D721Med (cell line): ENCODE measurements at places on chromosomes 5 and 9.

DNA sequence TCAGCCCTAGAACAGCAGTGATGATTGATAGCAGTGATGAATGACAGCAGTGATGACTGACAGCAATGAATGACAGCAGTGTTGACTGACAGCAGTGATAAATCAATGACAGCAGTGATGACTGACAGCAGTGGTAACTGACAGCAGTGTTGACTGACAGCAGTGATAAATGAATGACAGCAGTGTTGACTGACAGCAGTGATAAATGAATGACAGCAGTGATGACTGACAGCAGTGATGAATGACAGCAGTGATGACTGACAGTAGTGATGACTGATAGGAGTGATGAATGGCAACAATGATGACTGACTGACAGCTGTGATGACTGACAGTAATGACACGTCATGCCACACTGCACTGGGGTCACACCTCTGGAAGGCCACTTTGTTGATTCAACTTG lies 106.8 kb downstream of the ENTREP1 start:
- DNase-seq: no peak

DNA sequence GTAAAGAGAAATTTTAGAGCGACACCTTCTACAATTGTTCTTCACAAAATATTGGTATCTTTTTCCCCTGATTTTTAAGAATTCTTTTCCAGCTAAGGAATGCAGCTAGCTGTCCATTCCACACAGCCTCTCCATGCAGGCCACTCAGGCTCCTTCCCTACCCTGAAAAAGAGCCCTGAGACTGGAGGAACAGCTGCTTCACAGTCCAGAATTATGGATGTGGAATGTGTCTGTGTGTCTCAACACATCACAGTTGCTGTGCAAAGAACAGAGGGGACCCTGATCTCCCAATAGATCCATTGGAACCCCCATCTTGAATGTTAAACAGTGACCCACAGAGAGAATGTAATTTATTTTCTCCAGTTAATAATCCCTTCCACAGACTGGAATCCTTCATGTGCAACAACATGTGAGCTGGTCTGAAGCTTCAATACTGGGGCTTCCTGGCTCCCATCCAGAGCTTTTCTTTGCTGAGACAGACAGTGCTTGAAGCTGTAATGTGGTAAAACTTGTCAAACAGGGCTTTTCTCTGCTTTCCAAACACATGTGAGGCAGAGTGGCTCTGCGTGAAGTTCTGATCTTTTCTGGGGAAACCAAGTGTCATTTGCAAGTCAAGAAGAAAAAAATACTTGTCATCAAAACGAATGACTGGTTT lies 53.3 kb upstream of the SMC5 start:
- DNase-seq: no peak

DNA sequence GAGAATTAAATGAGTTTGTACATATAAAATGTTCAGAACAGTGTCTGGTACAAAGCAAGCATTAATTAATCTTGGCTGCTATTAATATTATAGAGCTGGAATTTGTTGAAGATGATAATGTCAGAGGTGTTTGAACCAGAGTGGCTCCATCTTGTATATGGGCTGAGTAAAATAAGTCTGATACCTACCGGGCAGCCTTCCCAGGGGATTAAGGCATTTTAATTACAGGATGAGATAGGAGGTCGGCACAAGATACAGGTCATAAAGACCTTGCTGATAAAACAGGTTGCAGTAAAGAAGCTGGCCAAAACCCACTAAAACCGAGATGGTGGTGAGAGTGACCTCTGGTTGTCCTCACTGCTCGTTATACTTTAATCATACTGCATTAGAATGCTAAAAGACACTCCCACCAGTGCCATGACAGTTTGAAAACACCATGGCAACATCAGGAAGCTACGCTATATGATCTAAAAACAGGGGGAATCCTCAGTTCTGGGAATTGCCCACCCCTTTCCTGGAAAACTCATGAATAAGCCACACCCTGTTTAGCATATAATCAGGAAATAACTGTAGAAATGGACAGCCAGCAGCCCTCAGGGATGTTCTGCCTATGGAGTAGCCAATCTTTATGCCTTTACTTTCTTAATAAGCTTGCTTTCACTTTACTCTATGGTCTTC lies 90.2 kb downstream of the PLK2 start:
- DNase-seq: no peak

- DNase-seq: no peak
Measured at GRCh38 chr5:115209279-115209678, 39.6 kb upstream of the TRIM36 start.

GRCh38 chr9:86766912-86767311 lies 180.4 kb downstream of the GAS1 start:
- DNase-seq: no peak

DNA sequence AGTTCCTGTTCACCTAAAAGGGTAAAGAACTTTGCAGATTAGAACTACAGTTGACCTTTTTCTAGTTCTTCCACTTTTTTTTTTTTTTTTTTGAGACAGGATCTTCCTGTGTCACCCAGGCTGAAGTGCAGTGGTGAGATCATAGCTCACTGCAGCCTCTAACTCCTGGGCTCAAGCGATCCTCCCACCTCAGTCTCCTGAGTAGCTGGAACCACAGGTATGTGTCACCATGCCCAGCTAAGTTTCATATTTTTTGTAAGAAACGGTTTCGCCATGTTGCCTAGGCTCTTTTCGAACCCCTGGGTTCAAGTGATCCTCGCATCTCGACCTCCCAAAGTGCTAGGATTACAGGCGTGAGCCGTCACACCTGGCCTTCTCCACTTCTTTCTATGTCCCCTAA lies 39.7 kb upstream of the TNFAIP8 start:
- no peak for DNase-seq

GRCh38 chr9:20303996-20304395 lies 318.3 kb downstream of the MLLT3 start:
- no peak for DNase-seq

DNA sequence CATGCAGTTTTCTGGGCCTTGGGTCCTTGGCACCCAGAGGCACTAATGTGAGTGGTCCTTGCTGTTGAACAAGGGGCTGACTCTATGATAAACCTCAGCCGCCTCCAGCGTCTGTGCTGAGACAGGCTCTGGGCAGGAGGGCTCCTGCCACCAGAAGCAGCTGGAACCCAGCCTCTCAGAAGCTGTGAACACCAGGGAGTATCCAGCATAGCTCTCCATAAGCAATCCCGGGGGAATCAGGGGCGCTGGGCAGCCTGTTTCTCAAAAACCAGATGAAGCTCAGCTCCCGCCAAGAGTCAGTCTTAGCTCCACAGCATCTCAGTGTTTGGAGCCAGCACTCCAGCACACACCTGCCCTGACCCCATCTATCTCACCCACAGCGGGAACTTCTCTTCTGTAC lies 170.2 kb downstream of the HSPA4 start:
- no peak for DNase-seq
